ENCODE measurements at places on chromosomes 2 and 18. TPM values are rescaled to one million over a fixed set of nuclear protein-coding genes. Genes with fewer than 3 reads are reported as not detected.

The CD226 gene
- 1.8 TPM for total RNA-seq

The MYO3B gene
- not detected for total RNA-seq

The UGT1A4 gene
- not detected for total RNA-seq

The PLA2R1 gene
- 4.1 TPM for total RNA-seq

DNA sequence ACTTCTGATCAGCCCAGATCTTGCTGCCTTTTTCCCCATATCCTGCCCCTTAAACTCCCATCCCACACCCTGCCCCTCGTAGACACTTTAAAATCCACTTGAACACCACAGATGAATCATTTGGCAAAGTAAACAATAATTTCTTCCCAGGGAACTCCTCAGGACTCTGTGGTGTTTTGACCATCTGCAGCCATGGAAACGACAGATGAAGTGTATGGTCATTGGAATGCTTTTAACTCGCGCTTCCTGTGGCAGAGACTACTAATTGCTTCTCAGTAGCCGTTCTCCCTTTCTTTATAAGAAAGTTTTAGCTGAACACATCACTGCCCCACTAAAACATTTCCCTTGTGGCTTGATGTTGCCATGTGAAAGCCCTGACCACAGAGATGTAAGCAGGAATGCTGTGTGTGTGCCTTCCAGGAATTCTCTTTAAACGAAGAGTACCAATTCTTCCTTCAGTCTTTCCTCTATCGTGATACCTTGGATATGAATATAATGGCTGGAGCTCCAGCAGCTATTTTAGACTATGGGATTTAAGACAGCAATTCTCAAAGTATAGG lies 92.7 kb upstream of the PARD3B start:
- DNase-seq, result no peak

DNA sequence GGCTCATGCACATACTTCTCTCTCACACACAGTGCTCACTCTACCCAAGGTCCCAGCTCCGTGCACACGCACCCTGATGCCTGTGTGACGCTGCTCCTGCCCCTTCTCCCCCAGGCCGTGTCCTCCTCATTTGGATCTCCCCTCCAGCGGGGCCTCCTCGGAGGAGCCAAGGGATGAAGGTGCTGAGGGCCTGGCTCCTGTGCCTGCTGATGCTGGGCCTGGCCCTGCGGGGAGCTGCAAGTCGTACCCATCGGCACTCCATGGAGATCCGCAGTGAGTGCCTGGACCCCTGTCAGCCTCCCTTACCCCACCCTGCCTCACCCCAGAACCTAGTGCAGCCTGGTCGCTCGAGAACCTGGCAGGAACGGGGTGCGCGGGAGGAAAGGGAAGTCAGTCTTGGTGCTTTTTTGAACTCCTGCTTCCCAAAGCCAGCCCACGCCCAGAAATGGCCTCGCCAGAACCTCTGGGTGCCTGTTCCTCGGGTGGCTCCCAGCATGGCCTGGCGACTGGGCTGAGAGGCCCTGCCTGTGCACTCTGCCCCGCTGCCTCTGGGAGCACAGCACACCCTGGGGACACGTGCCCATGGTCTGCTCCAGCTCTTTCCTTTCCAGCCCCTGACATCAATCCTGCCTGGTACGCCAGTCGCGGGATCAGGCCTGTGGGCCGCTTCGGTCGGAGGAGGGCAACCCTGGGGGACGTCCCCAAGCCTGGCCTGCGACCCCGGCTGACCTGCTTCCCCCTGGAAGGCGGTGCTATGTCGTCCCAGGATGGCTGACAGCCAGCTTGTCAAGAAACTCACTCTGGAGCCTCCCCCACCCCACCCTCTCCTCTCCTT lies at the start of gene PRLH:
Gene PRLH (plus strand): TSS at position 174 of the 835 bp plus-strand sequence. CDS start 0 bp downstream, at position 174.
- DNase-seq, result no peak

GRCh38 chr2:84876369-84876768 lies 4.5 kb downstream of the TRABD2A start:
- DNase-seq, result no peak

DNA sequence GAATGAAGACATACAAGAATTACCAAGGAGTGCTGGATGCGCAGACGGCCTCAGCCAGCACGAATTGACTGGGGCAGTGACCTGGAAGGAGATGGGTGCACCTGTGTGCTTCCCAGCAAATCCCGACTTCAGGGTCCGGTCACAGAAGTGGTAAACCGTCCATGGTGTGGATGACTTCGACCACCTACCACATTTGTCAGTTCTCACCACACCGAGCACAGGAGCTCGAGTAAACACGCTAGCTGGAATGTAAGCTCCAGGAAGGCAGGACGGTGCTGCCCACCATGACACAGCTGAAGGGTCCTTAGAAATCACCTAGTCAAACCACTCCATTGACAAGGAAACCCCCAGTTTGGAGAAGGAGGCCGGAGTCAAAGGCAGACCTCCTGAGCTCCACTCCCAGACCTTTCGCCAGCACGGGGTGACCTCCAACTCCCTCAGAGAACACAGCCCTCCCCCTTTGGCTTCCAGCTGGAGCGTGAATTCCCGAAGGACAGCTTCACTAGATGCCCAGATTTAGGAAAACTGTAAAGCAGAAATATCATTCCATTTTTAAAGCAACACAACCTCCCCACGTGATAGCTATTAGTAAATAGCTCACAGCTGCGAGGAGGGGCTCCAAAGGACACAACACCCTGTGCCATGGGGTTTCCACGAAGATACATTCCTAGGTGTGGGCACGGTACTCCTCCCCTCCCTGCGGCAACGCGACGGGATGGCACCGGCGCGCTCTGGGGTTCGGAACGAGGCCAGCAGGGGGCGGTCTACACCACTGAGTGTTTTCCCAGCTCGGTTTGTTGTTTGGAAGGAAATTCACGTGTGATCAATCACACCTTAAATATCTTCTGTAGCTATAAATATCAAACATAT lies 34.1 kb upstream of the GNAL start:
- DNase-seq, result peak; percentile 84

- no peak for DNase-seq
Measured at GRCh38 chr2:207142461-207142860, 23.3 kb downstream of the KLF7 start.

DNA sequence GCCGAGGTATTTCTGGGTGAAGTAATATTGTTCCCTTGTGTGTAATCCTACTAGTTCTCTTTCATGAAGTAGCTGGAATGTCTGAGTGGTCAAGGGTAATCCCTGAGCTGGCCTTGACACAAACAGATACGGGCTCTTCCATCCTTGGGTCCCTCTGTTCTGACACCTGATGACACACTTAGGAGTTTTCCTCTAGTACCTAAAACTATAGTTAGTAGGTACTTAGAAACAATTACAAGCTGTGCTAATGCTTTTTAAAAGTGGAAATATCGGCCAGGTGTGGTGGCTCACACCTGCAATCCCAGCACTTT lies 59.2 kb upstream of the IL1R1 start:
- DNase-seq, result no peak

DNA sequence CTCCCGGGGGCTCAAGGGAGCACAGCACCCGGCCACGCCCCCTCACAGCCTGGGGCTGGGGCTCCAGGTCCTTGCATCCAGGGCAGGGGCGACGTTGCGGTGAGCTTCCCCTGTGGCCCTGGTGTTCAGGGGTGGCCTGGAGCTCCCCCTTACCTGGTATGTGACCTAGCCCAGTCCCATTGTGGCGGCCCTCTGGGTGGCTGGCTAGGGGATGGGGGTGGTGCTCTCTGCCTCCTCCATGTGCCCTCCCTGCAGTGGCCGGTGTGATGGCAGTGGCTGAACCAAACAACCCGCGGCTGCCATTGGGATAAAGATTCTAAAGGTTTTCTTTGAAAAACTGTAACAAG lies 288.3 kb downstream of the RDH14 start:
- peak; percentile 34 for DNase-seq

DNA sequence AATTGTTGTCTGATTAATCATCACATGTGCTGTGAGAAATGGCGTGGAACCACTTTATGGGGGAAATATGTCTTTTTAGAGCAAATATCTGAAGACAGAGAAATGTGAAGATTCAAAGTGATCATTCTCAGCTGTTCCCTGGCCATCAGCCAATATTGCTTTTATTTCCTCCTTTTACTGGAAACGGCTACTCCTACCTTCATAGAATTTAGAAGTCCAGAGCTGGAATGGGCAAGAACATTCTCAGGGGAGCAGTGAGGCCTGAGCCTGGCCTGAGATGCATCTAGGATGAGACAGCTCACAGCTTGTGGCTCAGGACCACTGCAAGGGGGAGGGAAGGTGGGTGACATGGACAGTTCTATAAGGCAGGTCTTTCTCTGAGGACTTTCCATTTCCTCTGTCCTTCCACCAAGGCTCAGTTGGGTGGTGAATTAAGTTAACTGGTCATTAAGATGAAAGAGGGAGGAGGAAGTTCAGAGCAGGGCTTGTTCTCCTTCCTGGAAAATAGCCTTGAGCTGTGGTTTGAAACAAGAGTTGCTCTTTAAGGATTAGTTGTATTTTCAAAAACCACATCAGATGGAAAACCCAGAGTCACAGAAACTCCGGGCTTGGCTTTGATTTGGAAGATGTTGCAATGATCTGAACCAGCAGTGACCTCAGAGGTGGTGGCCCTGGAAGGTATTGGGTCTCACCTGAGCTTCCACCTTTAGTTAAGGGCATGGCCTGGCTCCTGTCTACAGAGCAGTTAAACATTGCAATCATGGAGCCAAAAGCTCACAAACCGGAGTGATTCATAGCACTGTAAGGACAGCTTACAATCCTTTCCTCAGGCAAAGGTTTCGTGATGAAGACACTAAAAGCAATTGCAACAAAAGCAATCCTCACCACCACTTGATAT lies 144.3 kb downstream of the VAPA start:
- DNase-seq, result no peak

DNA sequence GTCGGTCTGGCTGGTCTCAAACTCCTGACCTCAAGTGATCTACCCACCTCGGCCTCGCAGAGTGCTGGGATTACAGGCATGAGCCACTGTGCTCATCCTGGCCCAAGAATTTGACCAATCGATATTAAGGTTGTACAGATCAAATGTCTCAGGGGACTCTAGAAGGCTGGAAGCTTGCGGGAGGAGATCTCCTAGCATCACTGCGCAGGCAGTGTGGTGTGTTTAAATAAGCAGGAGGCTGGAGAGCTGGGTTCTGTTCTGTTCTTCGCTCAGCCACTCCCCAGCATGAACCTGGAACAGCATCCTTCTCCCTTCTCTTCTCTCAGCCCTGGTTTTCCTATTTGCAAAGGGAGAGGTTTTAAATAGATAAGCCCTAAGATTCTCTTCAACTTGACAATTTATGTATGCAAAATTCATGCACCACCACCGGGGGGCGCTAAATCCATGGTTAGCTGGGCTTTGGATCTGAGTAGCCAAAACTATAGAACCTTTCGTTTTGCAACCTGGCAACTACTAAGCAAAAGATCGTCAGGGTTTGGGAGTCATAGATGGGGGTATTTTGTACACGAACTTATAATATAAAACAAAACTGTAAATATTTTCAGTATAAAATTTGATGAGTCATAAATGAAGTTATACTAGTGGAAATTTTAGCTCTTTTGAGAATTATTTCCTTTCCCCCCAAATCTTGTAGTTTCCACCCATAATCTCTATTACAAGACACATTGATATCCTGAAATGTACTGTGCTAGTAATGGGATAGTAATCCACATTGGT lies 60.6 kb downstream of the SLC16A14 start:
- peak; percentile 87 for DNase-seq

Data from right cardiac atrium (tissue), 5 donors.